ENCODE measurements at places on chromosomes 4 and X.

GRCh38 chr4:74534936-74535335, 90.0 kb downstream of the AREG start:
- no peak for DNase-seq

DNA sequence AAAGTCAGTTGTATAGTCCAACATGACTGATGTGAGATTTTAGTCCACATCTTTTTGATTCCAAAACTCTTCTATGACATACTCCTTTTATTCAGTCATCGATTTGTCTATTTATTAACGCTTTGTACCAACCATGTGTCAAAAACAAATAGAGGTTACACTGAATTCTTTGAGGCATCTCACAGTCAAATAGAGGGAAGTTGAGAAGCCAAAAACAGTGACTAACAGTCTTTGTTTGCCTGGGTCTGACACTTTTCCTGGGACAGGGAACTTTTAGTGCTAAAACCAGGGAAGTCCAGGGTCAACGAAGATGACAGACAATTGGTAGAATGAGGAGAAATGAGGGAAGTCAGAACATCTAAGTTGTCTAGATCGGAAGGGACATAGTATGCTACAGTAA, 169.9 kb upstream of the HS3ST1 start:
- DNase-seq, result no peak

- DNase-seq, result no peak
Observed at GRCh38 chr4:89069481-89069880, 12.5 kb upstream of the FAM13A start.

- DNase-seq, result no peak
Observed at GRCh38 chr4:81724925-81725329, 253.2 kb upstream of the RASGEF1B start.

DNA sequence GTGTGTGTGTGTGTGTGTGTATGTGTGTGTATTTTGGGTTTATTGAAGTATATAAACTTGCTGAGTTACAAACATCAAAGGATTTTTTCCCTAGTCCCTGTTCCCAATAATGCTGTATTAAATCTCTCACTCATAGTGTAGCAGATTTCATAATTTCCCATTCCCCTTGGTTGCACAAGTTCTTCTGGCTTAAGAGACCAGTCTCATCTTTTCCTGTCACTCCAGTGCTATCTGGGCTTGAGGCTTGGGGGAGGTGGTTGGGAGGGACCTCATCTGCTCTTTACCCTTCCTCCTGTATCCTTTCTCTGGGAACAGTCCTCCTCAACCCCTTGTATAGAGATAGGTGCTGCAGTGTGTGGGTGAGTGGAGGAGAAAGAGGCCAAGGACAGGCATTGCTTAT, 285.4 kb upstream of the BOD1L1 start:
- no peak for DNase-seq
